ENCODE measurements at places on chromosomes 4 and X. TPM values are rescaled to one million over a fixed set of nuclear protein-coding genes. Genes with fewer than 3 reads are reported as not detected.

The FGA gene
- total RNA-seq: 1.8 TPM

The ITGB1BP2 gene
- total RNA-seq: 1.6 TPM

The SYP gene
- 8.0 TPM for total RNA-seq

The MORC4 gene
- total RNA-seq: 13.7 TPM

DNA sequence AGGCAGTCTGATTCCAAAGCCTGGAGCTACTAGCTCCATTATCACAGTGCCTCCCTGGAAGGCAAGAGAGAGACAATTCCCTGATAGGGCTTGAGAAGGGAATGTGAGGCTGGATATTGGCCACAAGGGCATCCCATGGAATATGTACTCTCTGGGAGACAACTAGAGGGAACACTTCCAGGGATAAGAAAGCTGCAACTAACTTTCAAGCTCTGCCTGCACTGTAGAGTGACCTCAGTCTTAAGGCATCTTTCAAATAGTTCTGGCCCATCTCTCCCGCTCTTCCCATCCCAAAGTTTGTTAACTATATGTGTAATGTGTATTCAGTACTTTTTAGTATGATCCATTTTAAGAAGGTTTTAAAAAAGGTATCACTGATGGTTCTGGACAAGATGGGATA, 13.1 kb upstream of the RNF212 start:
- no peak overlapping the region for H3K27ac ChIP-seq
- peaks cover 6% of the 10 kb centered on the region for H3K4me1 ChIP-seq
- H3K4me3 ChIP-seq: no peak overlapping the region
- no peaks in the 10 kb centered on the region for H3K27me3 ChIP-seq
- no peak for DNase-seq

DNA sequence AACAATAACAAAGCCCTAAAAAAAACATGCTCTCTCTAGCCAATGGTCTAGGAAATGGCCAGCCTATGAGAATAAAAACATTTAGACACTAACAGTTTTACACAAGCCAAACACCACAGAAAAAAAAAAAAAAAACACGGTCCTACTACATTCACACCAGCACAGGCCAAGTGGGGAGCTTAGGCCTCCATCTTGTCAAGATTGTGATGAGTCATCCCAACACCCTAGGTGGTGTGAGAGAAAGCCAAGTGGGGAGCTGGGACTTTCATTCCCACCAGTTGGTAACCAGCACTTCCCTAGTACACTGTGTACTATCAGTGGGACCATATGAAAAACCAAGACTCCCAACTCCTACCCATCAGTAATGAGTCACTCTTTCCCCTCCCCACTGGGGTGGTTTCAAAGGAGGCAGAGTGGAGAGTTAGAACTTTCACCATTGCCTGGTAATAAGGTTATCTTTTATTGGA, 95.6 kb downstream of the ADAMTS3 start:
- no peaks in the 10 kb centered on the region for H3K36me3 ChIP-seq
- no peak overlapping the region for H3K4me3 ChIP-seq
- no peak for DNase-seq
- H3K27ac ChIP-seq: no peak overlapping the region

GRCh38 chrX:101642093-101642492, 17.6 kb downstream of the ARMCX2 start:
- no peak overlapping the region for H3K4me3 ChIP-seq
- H3K4me1 ChIP-seq: no peaks in the 10 kb centered on the region
- no peak overlapping the region for H3K27ac ChIP-seq
- no peaks in the 10 kb centered on the region for H3K36me3 ChIP-seq

GRCh38 chrX:31223817-31224216, 152.0 kb upstream of the FTHL17 start:
- no peaks in the 10 kb centered on the region for H3K27me3 ChIP-seq
- H3K4me1 ChIP-seq: no peaks in the 10 kb centered on the region
- H3K27ac ChIP-seq: no peak overlapping the region
- H3K4me3 ChIP-seq: no peak overlapping the region
- H3K36me3 ChIP-seq: no peaks in the 10 kb centered on the region
- no peak for DNase-seq

DNA sequence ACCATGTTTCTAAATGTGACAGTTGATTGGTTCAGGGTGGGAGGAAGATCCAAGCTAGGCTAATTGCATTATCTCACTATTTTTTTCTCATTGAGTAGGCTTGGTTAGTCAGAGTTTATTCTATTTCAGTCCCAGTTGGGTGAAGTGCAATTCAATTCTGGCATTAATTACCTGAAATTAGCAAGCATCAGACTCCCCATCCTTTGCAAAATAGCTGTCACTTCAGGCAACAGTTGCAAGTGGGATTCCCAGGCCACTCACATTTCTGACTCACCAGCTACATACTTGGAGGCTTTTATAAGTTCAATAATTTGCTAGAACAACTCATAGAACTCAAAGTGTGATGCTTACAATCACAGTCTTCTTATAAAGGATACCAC, 155.8 kb upstream of the HAND2 start:
- no peaks in the 10 kb centered on the region for H3K27me3 ChIP-seq
- no peaks in the 10 kb centered on the region for H3K36me3 ChIP-seq
- DNase-seq: no peak
- H3K4me1 ChIP-seq: no peaks in the 10 kb centered on the region
- H3K4me3 ChIP-seq: no peak overlapping the region
- no peak overlapping the region for H3K27ac ChIP-seq

DNA sequence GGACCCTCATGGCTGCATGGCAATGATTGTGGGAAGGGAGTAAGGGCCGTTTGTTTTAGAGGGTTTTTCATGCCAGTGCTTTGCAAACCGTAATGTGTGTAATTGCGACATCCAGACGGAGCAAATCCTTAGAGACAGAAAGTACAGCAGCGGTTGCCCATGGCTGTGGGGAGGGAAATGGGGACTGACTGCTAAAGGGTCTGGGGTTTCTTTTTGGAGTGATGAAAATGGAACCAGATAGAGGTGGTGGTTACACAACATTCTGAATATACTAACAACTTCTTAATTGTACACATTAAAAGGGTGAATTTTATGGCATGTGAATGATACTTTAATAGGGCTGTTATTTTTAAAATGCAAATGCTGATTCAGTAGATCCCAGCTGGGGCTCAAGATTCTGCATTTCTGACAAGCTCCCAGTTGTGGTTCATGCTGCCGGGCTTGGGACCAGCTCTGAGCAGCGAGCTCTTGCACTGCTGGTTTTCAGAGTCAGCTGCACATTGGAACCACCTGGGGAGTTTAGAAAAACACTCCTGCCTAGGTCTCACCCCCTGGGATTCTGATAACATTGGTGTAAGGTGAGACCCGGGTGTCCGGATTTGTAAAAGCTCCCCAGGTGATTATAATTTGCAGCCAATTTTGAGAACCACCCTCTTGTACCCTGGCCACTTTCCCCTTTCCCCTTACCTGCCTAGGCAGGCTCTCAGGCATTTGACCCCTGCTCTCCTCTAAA, 47.7 kb downstream of the PRPS1 start:
- peak overlapping the region; percentile 96 for H3K27ac ChIP-seq
- H3K27me3 ChIP-seq: no peaks in the 10 kb centered on the region
- no peak overlapping the region for H3K4me3 ChIP-seq
- no peaks in the 10 kb centered on the region for H3K36me3 ChIP-seq
- no peak for DNase-seq
- peaks cover 29% of the 10 kb centered on the region for H3K4me1 ChIP-seq

DNA sequence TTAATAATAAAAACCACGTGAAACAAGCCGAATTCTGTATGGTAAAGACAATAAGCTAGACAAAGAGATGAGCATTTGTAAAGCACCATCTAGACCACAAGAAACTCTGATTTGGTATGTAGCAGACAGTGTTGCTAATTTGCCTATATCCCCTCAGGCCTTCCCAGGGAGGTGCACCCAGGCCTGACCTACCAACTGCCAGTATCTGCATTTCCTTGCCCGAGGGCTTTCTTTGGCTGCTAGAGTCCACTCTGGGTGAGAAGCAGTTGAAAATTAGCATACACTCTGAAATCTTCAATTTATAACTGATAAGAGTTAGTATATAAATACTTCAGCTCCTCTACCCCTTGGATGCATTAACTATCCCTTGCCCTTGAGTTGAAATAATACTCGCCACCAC, 37.4 kb upstream of the IL1RAPL1 start:
- no peaks in the 10 kb centered on the region for H3K36me3 ChIP-seq
- no peaks in the 10 kb centered on the region for H3K27me3 ChIP-seq
- H3K27ac ChIP-seq: no peak overlapping the region

GRCh38 chrX:10631416-10632145, 11.2 kb upstream of the MID1 start:
- H3K4me1 ChIP-seq: no peaks in the 10 kb centered on the region
- H3K36me3 ChIP-seq: no peaks in the 10 kb centered on the region

DNA sequence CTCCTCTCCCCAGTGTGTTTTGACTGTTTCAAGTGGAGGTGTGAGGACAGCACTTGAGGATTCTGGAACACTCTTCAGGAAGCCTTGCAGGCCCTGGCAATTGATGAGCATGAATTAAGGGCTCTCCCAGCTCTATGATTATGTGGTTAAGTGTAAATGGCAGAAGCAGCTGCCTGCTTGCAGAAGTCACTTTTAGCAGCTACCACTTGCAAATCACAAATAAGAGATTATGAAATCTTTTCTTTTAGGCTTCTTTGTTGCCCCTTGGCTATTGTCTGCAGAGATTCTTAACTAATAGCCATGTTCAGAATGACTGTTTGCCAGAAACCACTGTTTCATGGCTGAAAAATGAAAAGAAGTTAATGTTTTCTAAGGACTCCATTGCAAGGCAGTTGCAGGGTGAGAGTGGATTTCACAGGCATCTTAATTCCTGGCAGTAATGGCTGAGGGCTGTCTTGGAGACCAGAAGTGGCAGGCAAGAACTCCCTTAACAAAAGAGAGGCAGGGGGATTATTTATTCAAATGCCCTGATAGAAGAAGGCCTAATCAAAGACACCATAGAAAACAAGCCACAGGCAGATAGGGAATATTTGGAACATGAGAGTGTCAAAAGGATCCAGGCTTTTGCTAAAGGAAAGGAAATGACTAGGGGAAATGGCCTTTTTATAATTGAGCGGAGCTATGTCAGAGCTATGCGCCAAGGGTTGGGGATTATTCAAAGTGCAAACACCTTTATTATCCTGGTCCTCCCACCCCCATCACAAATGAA, 8.3 kb upstream of the HOPX start:
- no peaks in the 10 kb centered on the region for H3K4me1 ChIP-seq
- H3K4me3 ChIP-seq: no peak overlapping the region
- H3K27ac ChIP-seq: no peak overlapping the region
- H3K36me3 ChIP-seq: no peaks in the 10 kb centered on the region
- DNase-seq: no peak

GRCh38 chrX:68665502-68665901, 18.0 kb downstream of the STARD8 start:
- no peaks in the 10 kb centered on the region for H3K36me3 ChIP-seq
- H3K4me1 ChIP-seq: no peaks in the 10 kb centered on the region
- H3K27me3 ChIP-seq: no peaks in the 10 kb centered on the region
- H3K27ac ChIP-seq: no peak overlapping the region

GRCh38 chrX:71638409-71638808, 20.1 kb upstream of the CXCR3 start:
- no peaks in the 10 kb centered on the region for H3K36me3 ChIP-seq
- no peaks in the 10 kb centered on the region for H3K27me3 ChIP-seq
- no peaks in the 10 kb centered on the region for H3K4me1 ChIP-seq
- no peak for DNase-seq
- H3K27ac ChIP-seq: no peak overlapping the region
- H3K4me3 ChIP-seq: no peak overlapping the region

DNA sequence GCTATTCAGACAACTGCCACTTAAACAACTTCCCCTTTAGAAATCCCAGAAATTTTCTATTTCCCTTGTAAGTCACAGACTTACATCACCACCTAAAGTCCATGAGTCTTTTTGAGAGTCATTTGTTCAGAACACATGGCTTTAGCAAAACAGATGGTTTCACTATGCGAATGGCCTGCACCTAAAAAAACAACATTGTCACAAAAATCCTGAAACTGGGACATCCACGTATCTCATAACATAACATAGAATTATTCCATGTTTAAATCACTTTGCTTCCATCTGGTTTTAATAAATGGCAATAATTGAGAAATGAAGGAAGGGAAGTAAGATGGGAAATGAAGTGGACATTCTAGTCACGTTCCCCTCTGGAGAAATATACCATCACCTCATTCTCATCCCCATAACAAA, 155.3 kb upstream of the EDNRA start:
- no peaks in the 10 kb centered on the region for H3K4me1 ChIP-seq
- no peak overlapping the region for H3K27ac ChIP-seq
- no peak for DNase-seq
- H3K4me3 ChIP-seq: no peak overlapping the region
- no peaks in the 10 kb centered on the region for H3K27me3 ChIP-seq
- H3K36me3 ChIP-seq: no peaks in the 10 kb centered on the region

- no peak overlapping the region for H3K4me3 ChIP-seq
- H3K36me3 ChIP-seq: no peaks in the 10 kb centered on the region
- H3K27me3 ChIP-seq: no peaks in the 10 kb centered on the region
- no peaks in the 10 kb centered on the region for H3K4me1 ChIP-seq
- no peak overlapping the region for H3K27ac ChIP-seq
Observed at GRCh38 chrX:72108666-72109065, 23.0 kb downstream of the RTL5 start.

DNA sequence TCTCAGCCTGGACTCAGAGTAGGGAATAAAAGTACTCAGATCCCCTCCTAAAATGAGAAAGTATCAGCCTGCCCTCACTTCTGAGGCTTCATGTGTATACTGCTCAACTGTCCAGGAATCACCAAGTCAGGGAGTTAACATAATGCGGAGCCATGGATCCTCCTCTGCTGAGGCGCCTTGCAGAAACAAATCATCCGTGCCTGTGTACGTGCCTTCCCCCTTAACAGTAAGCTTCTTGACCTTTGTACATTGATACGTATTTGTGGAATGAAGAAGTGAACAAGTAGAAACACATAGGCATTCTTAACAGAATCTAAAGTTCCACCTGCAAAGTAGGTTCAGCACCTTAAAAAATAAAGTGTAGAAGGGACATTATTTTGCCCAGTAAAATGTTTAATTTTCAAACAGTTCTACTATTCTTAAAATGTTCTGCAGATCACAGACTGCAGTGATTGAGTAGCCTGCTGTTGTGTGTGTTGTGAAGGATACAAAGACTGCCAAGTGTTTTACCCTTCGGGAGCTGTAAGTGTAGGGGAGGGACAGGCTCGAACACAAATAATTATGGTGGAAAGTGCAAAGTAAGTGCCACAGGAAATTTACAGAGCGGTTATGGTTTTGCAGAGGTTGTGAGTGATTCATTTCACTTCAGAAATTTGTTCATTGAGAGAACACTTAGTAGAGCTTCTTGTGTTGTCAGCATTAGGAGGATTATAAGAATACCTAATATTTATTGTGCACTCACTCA, 61.9 kb downstream of the ARHGAP10 start:
- H3K36me3 ChIP-seq: no peaks in the 10 kb centered on the region
- H3K4me1 ChIP-seq: no peaks in the 10 kb centered on the region
- H3K27ac ChIP-seq: no peak overlapping the region
- no peaks in the 10 kb centered on the region for H3K27me3 ChIP-seq
- no peak overlapping the region for H3K4me3 ChIP-seq

DNA sequence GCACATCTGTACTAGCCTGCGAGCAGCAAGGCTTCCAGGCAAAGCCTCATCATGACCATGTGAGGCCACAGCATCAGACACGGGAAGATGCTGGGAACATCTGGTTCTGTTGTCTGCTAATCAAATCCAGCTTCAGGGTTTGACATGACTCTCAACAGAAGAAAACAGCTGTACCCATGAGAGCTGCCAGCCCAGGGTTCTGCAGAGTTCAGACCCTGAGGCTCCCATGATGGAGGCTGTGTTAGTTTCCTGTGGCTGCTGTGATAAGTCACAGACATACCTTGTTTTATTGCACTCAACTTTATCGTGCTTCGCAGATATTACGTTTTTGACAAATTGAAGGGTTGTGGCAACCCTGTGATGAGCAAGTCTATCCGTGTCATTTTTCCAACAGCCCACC, 37.5 kb downstream of the JAKMIP1 start:
- no peak overlapping the region for H3K27ac ChIP-seq
- no peaks in the 10 kb centered on the region for H3K36me3 ChIP-seq
- no peak for DNase-seq
- no peaks in the 10 kb centered on the region for H3K27me3 ChIP-seq

Measured in upper lobe of left lung (tissue), 6 donors.